NCI-H1930 (cell line): ENCODE measurements at places on chromosomes 6 and 20.

DNA sequence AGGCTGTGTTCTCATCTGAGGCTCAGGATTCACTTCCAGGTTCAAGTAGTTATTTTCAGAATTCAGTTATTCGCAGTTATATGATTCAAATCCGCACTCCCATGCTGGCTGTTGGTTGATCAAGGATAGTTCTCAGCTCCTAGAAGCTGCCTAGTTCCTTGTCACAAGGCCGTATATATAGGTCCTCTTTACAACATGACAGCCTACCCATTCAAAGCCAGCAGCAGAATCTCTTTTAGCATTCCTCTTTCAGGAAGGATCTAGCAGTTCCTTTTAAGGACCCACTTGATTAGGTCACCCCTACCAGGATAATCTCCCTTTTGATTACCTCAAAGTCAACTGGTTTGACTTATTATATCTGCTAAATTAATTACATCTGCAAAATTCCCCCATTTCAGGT, 23.8 kb upstream of the LAMP5 start:
- no peak for DNase-seq

DNA sequence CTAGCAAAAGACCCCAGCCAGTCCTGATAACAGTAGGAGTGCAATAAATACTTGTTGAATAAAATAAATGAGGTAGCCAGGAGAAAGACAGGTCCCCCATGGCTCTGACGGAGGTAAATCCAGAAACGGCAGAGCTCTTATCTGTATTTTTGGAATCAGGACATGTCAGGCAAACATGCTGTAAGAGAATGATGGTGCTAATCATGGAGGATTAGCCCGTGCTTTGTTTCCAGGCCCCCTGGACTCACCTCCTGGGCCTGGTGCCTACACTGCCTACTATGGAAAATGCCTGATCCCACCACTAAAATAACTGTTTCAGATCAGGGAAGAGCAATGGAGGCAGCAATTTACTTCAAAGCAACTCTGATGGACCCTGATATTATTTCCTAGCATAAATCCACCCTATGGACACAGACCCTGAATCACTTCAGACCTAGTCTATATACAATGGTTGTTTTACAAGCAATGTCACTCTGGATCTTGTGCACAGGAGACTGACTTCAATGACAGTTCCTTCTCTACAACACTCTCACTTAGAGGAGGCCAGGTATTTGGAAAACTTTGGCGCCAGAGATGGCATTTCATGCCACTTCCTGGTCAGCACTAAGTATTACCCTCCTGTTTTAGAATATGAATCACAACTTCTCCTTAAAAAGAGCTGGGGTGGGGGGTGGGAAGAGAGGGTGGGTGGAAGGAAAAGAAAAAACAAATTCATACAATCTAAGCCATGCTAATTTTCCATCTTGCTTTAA, 6.4 kb downstream of the MRPL14 start:
- no peak for DNase-seq

- no peak for DNase-seq
Measured at GRCh38 chr6:29419516-29419915, 4.8 kb downstream of the OR12D1 start.

- no peak for DNase-seq
Measured at GRCh38 chr20:57473246-57474048, 51.5 kb downstream of the CTCFL start.

- DNase-seq, result no peak
Measured at GRCh38 chr20:23139524-23139923, 53.4 kb upstream of the CD93 start.

DNA sequence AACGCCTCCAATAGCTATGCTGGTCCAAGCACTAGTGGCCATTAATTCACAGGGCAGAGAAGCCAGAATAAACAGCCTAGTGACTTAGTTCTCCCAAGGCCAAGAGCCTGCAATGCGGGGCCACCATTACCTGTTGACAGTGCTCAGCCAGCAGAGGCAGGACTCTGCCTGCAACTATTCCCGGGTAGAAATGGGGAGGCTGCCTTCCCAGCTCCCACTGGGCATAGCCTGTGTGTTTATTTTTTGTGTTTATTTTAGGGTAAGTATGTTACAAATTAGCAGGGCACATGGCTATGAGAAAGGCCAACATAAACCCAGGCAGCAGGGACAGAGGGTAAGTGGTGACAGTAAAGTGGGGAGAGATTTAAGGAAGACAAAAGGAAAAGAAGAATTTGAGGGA, 5.0 kb downstream of the GNAS-AS1 start:
- DNase-seq, result no peak

- no peak for DNase-seq
Measured at GRCh38 chr6:63635215-63635587, 401 bp upstream of the PHF3 start.

DNA sequence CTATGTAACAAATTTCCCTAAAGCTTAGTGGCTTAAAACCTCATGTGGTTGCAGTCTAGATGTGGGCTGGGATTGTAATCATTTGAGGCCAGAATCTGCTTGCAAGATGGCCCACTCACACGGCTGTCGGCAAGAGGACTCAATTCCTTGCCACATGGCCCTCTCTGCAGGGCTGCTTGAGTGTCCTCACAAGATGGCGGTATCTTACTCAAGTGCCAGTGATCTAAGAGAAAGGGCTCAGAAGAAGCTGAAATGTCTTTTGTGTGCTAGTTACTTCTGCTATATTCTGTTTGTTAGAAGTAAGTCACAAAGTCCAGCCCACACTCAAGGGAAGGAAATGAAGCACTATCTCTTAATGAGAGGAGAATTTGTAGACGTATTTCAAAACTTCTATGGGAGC, 47.1 kb upstream of the PMEPA1 start:
- no peak for DNase-seq

GRCh38 chr6:10201606-10202510, 213.0 kb downstream of the TFAP2A start:
- DNase-seq, result no peak

DNA sequence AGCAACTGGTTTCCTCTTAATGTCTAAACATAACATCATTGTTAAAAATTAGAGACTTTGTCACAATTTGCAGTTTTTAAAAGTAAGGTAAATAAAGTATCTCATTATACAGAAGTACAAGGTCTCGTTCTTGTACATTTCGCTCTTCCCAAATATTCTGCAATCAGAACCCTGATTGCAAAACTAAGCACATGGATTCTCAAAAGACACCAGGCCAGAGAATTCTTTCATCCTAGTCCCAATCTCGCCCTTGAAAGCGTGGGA, 355 bp upstream of the AKAP7 start:
- no peak for DNase-seq

DNA sequence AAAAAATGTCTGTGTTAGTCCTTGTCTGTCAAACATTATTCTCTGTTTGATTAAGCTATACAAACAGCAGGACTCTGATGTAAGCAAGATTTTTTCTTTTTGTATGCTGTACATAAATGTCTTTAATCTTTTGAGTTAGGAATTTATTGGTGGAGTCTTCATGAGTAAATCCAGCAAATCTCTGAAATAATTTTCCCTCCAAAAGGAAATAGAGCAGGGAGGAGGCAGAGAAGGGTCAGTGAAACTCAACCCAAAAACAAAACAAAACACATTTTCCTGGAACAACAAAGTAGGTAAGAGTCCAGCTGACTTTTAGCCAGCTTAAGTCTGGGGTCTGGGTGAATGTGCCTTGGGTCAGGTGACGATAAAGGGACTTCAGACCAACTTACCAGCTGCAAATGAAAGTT, 113.7 kb downstream of the FOXA2 start:
- DNase-seq, result no peak

DNA sequence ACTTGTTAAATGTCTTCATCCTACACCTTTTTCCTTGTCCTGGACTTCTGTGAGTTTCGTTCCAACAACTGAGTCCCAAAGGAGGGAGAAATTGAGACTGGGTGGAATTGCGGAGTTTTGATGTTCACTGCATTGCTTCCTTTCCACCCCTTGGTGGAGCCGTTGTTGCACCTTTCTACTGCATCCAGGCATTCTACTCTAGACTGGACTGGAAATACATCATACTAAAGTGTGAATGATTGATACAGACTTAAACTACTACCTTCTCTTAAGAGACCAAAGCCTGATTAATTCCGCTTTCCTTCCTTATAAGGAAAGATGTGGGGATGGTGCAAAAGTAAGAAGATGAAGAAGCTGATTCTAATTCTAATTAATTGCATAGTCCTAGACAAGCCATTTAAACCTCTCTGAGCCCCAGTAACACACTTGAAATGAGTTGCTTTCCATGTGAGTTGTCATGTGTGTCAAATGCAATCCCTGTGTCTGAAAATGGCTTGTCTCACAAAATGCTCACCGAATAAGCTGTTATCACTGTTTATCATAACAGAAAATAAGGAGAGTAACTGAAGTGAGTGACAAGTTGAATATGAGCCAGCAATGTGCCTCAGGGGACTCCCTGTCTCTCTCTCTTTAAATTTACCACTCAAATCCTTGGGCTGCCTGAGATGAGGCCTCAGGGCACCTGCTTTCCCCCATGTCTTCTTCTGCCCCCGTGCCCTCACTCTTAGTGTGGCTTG, 338.3 kb upstream of the CHD6 start:
- no peak for DNase-seq

DNA sequence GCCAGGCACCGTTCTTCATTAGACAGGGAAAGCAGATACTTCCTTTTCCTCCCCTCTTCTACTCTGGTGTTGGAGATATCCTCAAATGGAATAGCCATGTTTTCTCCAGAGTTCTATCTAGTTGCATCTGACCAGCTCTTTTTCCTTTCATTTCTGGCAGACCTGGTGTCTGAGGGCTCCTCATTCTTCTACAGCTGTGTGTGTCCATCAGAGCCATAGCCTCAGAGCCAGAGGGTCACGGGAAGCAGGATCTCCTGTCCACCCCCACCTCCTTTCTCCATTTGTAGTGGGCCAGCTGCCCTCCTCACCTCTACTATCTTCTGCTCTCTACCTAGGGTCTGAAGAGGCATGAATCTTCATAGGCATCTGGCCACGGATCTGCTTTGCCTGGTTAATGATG, 57.0 kb downstream of the TSPYL4 start:
- DNase-seq, result no peak

DNA sequence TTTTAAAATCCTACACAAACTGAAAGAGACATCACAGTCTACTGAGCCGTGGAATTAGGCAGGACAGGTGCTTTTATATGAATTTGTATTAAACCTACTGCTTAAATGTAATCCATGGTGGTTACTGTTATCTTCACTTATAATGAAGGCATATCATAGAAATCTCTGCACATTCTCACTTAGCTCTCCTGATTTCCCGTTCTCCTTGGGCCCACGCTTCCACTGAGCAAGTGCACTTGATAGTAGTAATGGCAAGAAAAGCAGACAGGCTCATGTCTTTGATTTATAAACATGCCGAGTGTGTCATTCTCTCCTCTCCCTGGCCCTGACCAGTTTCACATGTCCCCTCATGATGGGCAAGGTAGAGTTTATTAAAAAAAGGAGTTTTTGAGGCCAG, 186.3 kb downstream of the HIVEP2 start:
- no peak for DNase-seq

DNA sequence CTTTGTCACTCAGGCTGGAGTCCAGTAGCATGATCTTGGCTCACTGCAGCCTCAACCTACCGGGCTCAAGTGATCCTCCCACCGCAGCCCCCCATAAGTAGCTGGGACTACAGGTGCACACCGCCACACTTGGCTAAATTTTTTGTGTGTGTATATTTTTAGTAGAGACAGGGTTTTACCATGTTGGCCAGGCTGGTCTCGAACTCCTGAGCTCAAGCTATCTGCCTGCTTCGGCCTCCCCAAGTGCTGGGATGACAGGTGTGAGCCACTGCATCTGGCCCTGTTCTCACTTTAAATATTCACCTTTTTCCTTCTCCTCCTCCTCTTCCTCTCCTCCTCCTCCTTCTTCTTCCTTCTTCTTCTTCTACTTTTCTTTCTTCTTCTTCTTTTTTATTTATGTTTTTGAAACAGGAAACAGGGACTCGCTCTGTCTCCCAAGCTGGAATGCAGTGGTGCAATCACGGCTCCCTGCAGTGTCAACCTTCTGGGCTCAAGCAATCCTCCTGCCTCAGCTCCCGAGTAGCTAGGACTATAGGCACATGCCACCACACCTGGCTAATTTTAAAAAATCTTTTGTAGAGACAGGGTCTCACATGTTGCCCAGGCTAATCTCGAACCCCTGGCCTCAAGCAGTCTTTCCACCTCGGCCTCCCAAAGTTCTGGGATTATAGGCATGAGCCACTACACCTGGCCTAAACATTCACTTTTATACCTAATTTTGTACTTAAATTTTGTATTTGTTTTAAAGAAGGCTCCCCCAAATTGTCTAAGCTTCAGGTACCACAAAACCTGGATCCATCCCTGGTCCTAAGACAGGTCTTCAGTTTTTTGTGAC, 47.2 kb upstream of the NCOA3 start:
- DNase-seq, result no peak

DNA sequence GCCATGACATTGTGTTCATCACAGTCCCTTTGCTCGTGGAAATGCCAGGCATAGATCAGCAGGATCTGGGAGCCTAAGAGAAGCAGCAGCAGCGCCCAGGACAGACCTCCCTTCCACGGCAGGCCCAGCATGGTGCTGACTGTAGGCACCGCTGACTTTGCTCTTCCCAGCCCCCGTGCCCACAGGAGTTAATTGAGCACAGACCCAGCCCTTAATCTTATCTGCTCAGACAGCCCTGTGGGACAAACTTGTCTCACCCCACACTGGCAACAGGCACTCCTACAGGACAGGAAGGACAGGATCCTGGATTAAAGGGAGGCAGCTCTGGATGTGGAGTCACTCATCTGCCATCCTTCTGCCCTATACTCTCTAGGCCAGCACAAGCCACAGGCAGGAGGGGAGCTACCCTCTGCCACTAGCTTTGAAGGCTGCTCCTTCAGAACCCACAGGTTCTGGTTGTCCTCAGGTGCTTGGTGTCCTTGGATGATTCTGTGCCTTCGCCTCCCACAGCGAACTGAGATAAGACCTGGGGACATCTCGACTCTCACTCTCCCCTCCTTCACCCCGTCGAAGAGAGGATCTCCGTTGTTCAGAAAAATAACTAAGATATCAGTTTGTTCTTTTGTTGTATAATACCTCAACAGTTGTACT, at the start of gene CST9L:
TSS of gene CST9L (minus strand) at position 165 of the 651 bp plus-strand sequence. CDS start at position 131, 34 bp downstream.
- no peak for DNase-seq

- DNase-seq, result no peak
Measured at GRCh38 chr20:46627234-46627633, 24.0 kb downstream of the SLC13A3 start.

DNA sequence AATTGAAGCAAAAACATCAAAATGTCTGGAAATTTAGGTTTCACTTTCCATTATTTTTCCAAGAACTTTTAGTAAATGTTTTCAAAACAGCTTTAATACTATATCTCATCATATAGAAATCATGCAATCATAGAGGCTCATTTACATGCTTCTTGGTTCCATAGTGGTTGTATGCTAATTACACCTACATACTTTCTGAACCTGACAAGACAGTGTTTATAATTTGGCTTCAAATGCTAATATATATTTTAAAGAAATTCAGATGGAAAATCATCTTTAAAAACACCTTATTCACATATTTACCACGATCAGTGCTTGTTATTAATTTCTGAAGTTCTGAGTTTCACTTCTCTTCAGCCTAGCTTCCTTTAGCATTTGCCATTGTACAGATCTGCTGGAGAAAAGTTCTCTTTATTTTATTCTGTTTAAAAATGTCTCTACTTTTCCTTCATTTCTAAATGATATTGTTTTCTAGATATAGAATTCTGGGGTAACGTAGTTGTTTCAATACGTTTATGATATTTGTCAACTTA, 89.9 kb downstream of the PLCB1 start:
- no peak for DNase-seq

GRCh38 chr6:108186226-108186625, 20.4 kb downstream of the NR2E1 start:
- DNase-seq, result no peak

GRCh38 chr6:41359617-41360313, 24.4 kb downstream of the NCR2 start:
- no peak for DNase-seq
